ENCODE measurements at places on chromosomes 13 and 19. TPM values are rescaled to one million over a fixed set of nuclear protein-coding genes. Genes with fewer than 3 reads are reported as not detected.

The KLK14 gene
- total RNA-seq, result 0.55 TPM

The SPACA6 gene
- 12.7 TPM for total RNA-seq

The SWSAP1 gene
- total RNA-seq, result 1.9 TPM

The SAE1 gene
- 237 TPM for total RNA-seq

The BEST2 gene
- 1.8 TPM for total RNA-seq

The MISP gene
- total RNA-seq, result 86.2 TPM

The MAB21L1 gene
- total RNA-seq, result not detected

The GPR4 gene
- 0.27 TPM for total RNA-seq

The CASP14 gene
- not detected for total RNA-seq

The HS6ST3 gene
- total RNA-seq, result not detected

The THSD1 gene
- 7.3 TPM for total RNA-seq

The FFAR3 gene
- total RNA-seq, result not detected

The TNFAIP8L1 gene
- 3.7 TPM for total RNA-seq

The ZNF99 gene
- total RNA-seq, result not detected

The CCL25 gene
- not detected for total RNA-seq

The ZNF667 gene
- not detected for total RNA-seq

The HSH2D gene
- not detected for total RNA-seq

The LRRC63 gene
- total RNA-seq, result not detected

The CBY2 gene
- not detected for total RNA-seq

The KCNJ14 gene
- 1.1 TPM for total RNA-seq

The SLC7A9 gene
- total RNA-seq, result 0.39 TPM

The TMEM59L gene
- total RNA-seq, result 7.2 TPM

The CGB3 gene
- not detected for total RNA-seq

The IGFL1 gene
- 1.7 TPM for total RNA-seq

The FSTL3 gene
- 228 TPM for total RNA-seq

The MUC16 gene
- total RNA-seq, result 0.02 TPM

The KISS1R gene
- 0.31 TPM for total RNA-seq

The SLC1A6 gene
- not detected for total RNA-seq

The SLC15A1 gene
- not detected for total RNA-seq

The CAPN12 gene
- total RNA-seq, result 6.1 TPM

The CD22 gene
- 1.4 TPM for total RNA-seq

The PLD3 gene
- total RNA-seq, result 260 TPM

The ZNF723 gene
- total RNA-seq, result not detected

The HOMER3 gene
- 31.3 TPM for total RNA-seq

The CLEC4M gene
- not detected for total RNA-seq

The TNNT1 gene
- total RNA-seq, result 135 TPM

The METTL21C gene
- total RNA-seq, result not detected

The CCDC70 gene
- not detected for total RNA-seq

The TMEM38A gene
- 2.0 TPM for total RNA-seq

All from A549 treated with Mapracorat at 1 μM for 4 hours (cell line).